SHP77 (cell line): ENCODE measurements at places on chromosomes 6 and 20.

DNA sequence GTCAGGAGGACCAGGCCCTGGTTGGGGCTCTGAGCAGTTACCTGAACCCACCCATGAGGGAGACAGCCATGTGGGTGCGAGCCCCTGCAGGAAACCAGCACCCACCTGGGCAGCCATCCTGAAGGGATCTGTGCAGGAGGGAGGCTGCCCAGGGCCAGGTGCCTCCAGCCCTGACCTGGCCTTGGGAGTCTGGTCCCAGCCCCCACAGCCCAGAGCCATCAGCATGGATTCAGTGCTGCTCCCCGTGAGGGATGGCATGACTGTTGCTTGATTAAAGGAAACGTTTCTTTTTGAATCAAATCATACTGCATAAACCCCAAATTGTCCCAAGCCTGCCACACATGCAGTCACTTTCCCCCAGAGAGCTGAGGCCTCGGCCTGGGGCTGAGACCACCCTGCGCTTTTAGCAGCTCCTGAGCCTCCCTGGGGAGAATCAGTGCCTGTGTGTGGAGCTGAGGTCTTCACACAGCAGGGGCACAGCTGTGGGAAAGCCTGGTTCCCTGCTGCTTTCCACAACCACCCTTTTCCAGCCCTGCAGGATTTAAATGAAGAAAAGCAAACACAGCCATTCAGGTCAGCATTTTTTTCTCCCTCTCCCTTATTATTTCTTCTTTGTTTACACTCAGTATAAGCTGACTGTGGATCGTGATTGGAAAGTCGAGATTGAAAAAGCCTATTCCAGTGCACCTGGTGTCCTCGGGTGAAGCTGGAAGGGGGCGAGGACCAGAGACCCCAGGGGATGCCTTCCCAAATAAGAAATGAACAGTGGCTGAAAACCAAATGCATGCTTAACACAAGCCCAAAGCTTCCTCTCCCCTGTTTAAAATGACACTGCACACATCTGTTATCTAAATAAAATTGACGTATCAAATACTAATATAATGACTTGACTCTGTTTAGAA, 283.9 kb downstream of the SMOC2 start:
- DNase-seq = no peak

DNA sequence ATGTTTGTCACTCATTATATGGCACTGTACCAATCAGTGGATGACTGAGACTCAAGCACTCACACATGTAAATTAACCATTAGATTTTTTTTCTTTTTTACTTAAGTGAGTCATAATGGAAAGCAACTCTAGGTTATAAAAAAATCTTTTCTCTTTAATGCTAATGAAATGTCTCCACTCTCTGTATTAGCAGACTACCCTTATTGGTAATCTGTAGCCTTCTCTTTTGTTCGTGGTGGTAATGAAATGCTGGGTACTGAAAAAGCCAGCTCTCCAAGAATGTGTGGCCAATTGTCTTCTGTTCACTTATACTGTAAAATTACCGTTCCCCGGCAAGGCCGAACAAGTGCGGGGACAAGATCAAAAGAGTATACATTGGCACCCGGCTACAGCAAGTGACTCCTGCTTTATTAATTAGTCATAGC, 69.0 kb downstream of the AFG1L start:
- DNase-seq = no peak

- DNase-seq = no peak
These were observed 488.5 kb upstream of the MAP3K7 start for GRCh38 chr6:91075244-91075976.

DNA sequence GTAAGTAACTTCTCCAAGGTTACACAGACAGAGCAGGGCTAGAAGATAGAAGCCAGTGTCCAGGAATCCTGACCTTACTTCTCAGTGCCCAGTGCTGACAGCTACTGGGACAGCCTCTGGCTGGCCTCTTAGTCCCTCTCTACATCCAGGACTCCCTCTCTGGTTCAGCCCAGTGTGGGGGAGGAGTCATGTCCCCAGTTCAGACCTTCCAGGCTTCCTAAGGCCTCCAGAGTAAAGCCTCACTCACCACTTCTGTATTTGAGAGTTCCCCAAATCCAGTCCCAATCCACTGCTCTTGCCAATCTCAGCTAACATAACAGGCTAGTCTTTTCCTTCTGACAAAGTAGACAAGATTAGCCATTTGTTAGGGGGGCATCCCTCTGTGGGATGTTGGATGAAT, 36.9 kb upstream of the EPB41L1 start:
- DNase-seq = no peak

DNA sequence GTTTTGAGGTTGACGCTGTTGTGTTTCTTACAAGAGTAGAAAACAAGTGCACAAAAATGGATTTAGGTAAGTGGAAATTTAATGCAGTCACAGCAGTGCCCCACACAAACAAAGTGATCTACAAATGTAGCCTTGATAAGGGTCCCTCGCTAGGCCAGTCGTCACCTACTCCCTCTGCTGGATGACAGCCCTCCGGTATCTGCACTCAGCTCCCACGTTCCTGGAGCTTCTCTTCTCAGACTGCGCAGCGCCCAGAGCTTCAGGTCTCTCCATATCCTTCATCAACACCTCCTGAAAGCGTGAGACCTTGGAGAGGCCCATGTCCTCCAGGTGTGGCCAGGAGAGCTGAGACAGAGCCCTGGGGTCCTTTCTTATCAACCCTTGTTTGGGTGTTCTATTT, 58.3 kb upstream of the MAP3K4 start:
- DNase-seq = no peak

GRCh38 chr6:52909531-52909930, at the start of gene GSTA3:
GSTA3 (minus strand) TSS chr6:52909698; CDS start chr6:52905834, 3,864 bp downstream.
- no peak for DNase-seq

DNA sequence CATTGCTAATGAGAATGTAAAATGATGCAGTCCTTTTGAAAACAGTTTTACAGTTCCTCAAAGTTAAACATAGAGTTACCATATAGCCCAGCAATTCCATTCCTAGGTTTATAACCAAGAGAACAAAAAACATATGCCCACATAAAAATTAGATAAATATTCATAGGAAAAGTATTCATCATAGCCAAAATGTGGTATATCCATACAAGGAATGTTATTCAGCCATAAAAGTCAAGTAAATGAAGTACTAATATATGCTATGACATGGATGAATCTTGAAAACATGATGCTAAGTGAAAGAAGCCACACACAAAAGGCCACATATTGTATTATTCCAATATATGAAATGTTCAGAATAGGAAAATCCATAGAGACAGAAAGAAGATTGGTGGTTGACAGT, 158.0 kb upstream of the CARMIL1 start:
- no peak for DNase-seq

DNA sequence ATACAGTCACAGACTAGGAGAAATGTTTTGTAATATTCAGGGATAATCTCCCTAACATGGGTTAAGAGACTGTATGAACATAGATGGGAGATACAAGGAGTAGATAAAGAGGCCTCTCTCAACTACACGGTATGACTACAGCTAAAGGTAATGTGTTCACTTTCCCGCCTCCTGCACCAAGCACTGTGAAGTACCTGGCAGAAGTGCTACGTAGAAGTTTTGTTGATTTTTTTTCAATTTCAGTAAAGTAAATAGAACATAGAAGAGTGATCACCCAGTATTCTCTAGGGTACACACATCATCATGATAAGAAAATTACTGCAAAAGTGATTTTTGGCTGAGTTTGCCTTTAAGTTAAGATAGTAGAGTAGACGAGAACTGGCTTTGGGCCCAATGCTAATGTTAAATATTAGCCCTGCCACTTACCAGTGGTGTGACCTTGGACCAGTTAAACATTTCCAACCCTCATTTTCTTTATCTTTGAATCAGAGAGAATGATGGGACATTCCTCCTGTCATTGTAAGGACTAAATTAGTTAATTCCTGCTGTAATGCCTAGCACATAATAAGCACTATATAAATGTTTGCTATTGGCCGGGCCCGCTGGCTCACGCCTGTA, 183.6 kb downstream of the COL9A1 start:
- DNase-seq = no peak

DNA sequence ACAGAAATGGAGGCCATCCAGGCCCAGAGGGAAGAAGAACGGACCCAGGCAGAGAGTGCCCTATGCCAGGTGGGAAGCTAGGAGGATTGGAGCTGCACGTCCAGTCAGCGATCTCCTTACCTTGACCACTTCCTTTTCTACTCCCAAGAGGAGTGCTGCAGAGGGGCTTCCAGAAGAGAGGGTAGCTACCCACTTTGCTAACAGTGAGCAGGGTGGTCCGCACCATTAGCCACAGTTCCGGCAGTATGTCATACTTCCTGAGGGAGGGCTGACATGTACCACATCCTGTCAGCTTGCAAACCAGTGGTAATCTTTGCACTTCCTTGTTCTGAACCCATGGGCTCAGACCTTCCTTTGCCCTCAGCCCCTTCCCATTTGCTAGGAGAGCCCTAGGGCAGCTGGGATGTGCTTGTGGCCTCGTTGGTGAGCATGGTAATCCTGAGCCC, 35.4 kb downstream of the CEP250 start:
- no peak for DNase-seq

DNA sequence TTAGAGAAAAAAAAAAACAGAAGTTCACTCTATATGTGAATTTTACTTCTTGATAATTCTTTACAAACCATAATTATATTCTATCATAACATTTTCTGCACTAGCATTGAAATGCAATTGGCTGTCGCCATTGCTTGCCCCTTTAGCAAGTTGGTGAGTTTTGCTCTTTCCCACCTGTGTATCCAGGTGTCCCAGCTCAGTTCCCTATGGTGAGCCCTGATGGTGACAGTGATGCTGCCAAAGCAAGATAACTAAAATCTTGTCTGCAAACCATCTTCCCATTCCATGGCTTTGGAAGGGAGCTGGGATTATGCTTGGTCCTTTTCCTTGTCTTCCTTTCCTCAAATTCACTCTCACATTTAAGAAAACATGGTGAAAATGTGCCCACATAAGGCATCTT, 429.6 kb downstream of the NKAIN2 start:
- no peak for DNase-seq

- no peak for DNase-seq
These were observed 49.7 kb downstream of the THEMIS start for GRCh38 chr6:127851197-127851596.

- DNase-seq = no peak
These were observed 19.4 kb upstream of the MRGBP start for GRCh38 chr20:62776692-62777527.

DNA sequence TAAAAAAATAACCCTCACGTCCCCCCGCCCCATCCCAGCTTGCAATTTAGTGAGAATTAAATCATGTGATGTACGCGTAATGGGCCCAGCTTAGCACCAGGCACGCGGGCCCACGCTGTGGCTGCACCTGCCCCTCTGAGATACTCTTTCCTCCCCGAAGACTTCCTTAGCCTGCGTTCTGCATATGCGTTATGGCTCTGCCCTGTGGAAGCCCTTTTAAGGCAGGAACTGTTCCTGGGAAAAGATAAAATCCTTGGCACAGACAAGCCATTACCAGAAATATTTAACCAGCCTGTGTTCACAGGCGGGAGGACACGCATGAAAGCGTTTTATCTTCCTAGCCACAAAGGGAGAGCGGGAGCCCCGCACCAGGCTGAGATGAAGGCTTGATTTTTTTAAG, 311.0 kb downstream of the LRFN2 start:
- no peak for DNase-seq

DNA sequence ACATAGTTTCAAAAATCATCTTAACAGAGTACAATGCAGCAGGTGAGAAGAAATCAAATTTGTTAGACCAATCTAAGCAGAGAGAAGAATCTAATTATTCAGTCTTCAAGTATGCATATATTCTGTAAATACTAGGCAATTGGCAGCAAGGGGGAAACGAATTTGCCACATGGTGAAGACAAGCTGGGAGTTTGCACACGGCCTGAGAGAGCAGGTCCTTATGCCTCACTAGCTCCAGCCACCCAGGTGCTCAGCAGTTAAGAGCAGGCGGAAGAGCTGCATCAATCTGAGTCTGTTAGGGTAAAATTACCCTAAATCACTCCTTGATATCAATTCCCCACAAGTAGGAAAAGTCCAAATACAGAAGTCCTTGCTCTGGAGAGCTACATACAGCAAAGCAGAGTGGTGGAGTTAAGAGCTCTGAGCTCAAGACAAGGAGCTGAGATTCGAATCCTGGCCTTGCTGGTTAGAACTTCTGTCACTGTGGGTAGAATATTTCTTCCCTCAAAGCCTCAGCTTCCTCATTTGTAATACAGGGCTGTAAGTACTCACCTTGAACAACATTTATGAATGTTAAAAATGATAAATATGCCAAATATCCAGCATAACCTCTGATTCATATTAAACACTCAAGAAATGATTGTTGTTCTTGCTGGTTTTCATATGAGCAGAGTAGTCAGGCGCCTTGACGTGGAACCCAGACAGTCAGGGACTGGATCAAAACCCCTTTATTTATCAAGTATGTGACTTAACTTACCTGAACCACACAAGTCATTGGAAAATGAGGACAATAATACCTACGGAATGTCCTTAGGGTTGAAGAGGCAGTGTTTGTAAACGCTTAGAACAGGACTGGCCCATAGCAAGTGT, 444.2 kb downstream of the CDH26 start:
- no peak for DNase-seq

DNA sequence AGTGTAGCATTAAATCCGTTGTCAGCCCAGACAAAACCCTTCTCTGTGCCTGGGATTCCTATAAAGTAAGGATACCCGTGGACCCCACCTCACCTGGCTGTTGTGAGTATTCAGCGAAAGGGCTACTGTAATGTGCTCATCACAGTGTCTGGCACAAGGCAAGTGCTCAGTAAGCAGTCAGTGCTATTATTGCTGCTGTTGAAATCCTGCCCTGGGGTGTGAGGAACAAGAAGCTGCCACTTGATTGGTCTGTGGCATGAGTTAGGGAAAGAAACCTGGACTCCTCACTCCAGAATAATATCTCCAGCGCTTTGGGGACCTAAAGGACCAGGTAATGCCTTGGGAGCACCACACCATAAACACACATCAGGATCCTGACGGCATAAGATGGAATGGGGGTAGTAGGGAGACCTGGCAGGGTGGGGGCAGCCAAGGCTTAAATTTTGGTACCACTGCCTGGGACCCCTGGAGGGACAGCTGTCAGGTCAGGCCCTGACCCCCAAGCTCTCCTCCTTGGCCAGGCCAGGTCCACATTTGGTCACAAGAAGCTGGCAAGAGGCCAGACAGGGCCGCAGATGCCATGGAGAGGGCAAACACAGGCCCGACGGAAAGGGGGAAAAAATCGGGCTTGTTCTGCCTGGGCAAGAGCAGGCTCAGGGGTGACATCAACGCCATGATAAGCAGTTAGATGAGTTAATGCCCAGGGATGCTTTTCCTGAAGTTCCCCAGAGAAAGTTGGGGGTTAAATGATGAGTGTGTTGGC, 66.5 kb downstream of the MRPL14 start:
- no peak for DNase-seq

DNA sequence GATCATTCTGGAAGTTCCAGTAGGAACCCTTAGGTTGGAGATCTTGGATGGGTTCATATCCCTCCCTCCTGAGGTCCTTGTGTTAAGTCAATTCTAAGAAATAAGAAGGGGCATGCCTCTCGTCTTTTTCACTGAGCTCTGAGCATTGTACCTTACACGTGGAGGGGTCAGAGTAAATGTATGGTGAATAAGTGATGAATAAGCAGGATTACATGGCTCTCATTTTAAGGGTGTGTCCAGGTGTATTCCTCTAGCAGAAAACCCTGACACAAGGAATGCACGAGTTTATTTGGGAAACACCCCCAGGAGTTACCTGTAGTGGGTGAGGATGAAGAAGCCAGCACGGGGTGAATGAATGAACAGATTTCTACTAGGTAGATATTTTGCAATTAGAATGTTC, 400.2 kb downstream of the KIF16B start:
- DNase-seq = no peak

- DNase-seq = no peak
These were observed 97.6 kb upstream of the CST7 start for GRCh38 chr20:24851346-24852019.
